NCI-H187 treated with DMSO at 0.1 percent for 48 hours (cell line): ENCODE measurements at places on chromosomes 13 and 19.

DNA sequence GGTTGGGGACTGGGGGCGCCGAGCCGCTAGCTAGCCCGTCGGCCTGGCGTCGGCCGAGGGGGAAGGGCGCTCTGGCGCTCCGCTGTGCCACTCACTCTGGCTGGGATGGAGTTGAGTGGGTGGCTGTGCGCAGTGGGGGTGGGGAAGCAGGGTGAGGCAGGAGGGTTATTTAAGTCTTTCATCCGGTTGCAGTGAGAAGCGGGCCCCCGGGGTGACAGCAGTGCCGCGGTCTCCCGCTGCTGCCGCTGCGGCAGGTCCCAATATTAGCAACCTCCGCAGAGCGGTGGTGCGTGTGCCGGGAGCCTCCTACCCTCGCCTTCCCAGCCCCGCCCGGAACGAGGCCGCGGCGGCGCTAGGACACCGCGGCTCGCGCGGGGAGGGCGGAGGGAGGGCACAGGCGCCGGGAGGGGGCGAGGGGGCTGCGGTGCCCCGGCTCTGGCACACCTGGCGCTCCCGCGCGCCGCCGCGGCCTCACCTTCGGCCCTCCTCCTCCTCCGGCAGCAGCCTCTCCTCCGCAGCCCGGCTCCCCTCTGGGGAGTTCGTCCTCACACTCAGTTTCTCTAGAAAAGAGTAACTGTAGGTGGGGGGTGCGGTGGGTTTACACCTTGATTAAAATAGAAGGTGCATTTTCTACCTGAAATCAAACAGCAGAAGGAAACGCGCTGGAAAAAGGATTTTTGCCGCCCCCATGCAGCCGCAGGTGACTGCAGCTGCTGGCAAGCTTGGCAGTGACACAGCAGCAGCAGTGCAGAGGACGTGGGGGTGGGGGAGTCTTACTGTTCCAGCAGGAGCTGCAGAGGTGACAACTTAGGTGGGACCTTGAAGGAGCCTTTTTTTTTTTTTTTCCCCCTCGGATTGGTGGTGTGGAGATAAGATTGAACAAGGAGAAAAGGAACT is 4.5 kb downstream of the FGF9 start:
- no peak for DNase-seq

- no peak for DNase-seq
These were observed 27.7 kb downstream of the EFNB2 start for GRCh38 chr13:106507560-106508274.

- no peak for DNase-seq
These were observed 10.9 kb downstream of the TMEM255B start for GRCh38 chr13:113769881-113770280.

DNA sequence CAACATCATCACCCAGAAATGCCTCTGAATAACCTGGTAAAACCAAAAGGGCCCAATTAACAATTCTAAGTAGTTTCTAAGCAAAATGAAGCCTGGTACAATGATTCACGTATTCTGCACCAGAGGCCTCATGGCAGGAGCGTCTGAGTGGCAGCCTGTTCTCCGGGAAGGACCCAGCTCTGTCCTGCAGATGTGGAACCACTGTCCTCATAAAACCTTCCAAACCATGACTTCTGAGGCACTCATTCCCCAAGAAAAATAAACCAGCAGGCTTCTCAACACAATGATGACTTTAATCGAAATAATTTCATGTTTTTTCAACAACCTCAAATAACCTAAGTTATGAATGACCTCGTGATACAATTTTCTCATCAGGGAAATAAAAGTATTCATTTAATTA is 89.9 kb downstream of the STK24 start:
- DNase-seq = no peak

DNA sequence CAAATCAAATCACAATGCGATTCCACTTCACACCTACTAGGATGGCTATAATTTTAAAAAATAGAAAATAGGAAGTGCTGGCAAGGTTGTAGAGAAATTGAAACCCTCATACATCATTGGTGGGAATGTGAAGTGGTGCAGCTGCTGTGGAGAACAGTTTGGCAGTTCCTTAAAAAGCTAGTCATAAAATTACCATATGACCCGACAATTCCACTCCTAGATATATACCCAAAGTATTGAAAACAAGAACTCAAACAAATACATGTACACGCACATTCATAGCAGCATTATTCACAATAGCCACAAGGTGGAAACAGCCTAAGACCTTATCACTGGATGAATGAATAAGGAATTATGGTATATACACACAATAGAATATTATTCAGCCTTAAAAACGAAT is 12.0 kb downstream of the HMGB1 start:
- DNase-seq = no peak

GRCh38 chr13:40520916-40521315 is 145.5 kb downstream of the FOXO1 start:
- no peak for DNase-seq

- no peak for DNase-seq
These were observed 6.1 kb downstream of the RNF126 start for GRCh38 chr19:656751-657559.

GRCh38 chr19:1324806-1325567 is 39.3 kb downstream of the EFNA2 start:
- no peak for DNase-seq

GRCh38 chr19:23415561-23416191 is 20.4 kb upstream of the ZNF91 start:
- DNase-seq = no peak

DNA sequence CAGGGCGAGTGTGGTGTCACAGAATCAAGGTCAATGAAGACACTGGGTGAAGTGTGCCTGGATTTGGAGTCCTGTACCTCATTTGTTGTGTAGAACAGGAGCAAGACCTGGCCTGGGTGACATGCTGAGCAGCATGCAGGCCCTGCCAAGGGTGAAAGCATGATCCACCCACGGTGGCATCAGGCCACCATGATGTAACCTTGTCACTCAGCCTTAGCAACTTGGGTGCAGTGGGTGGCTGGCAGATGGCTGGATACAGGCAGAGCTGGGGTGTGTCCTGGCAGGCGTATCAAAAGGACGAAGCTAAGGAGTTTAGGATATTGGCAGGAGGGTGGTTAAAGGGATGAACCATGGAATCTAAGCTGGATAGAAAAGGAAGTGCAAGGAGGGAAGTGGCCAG is 10.3 kb downstream of the THSD1 start:
- no peak for DNase-seq

- DNase-seq = no peak
These were observed 38.9 kb upstream of the AMER2 start for GRCh38 chr13:25210842-25211569.

DNA sequence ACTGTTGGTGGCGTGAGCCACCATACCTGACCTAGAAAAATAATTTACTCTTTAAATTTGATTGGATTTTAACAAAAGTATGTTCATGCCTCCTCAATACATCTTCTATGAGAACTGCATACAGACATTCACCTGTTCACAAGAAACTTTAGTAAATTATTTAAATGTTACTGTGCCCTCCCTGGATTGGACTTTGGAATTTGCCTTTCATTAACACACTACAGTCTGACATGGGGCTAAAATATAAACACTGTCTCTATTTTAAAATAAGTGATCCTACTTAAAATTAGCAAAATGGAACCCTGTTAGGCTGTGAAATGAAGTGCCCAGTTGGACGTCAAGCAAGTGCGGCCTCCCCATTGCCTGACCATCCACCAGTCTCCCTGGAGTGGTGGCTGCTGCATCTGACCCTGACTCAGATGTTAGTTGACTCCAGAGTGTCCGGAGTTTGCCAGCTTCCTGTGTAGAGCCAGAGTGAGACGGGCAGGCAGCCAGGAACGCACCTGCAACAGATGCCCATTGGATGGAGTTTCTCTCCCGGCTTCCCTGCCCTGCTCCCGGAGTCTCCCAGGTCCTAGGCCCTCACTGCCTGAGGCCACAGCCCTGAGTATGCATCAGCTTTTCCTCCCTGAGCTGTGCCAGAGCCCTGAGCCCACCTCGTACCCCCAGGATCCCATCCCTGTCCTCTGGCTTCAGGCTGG is 45.9 kb upstream of the ATP11A start:
- no peak for DNase-seq
